Hematopoietic multipotent progenitor cell treated with erythropoietin and hydrocortisone succinate and interleukin-3 and kit ligand, for 6 days (in vitro differentiated cells): ENCODE measurements at places on chromosomes 4 and X.
A peak's percentile ranks its signal among the peaks of the same experiment; 100 is the strongest.

DNA sequence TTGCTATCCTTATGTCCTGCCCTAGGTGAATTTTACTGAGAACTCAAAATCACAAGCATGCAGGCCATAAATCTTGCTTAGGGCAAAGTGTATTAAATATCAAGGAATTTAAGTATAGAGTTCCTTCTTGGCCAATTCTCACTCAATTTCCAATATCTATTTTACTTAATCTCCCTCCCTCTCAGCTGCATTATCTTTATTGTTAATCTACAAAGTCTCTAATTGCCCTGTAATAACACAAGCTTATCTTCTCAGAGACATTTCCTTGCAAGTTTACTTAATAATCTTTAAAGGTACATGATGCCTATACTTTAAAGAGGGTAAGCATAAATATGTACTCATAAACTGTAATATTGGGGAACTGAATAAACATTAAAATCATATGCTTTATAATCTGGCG lies 26.9 kb upstream of the MAOB start:
- no peak for DNase-seq

GRCh38 chr4:74093981-74094623 lies 4.9 kb downstream of the CXCL2 start:
- peak; percentile 47 for DNase-seq

DNA sequence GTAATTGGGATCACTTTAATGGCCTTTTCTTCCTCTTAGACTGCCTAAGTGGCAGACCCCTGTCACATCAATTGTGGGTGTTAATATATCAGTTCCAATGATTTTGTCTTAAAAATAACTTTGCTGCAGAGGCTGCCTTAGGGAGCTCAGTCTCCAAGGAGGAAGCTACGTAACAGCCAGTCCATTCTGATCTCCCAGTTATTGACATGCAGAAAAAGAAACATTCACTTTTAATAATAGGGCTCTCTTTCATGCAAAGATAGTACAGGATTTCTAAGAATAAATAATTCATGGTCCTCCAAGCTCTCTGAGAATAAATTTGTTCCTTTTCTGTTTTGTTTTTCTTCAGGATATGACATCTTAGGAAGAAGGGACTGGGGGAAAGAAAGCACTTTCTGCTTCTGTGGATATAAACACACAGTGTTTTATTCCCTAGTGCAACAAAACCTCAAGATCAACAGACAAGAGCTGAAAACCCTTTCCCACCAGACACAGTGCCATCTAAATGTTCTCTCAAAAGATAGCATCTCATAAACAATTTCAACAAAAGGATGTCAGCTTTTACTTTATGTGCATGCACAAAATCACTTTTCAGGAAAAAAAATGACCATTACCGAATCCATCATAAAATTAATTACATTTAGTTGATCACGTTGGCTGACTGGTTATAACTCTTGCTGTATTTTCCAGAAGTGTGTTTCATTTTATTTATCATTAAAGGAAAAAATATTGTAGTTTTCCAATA lies 372.4 kb upstream of the SLC7A11 start:
- no peak for DNase-seq

- DNase-seq = no peak
These were observed 72.4 kb downstream of the FBXO8 start for GRCh38 chr4:174210952-174211490.

- peak; percentile 56 for DNase-seq
These were observed 512 bp upstream of the ANTXR2 start for GRCh38 chr4:80073473-80074008.

GRCh38 chr4:23897564-23898109 lies 7.8 kb upstream of the PPARGC1A start:
- no peak for DNase-seq

- DNase-seq = no peak
These were observed 160.9 kb downstream of the RTL9 start for GRCh38 chrX:110519501-110519900.
